Cortex of kidney (tissue), 1 donor: ENCODE measurements at places on chromosomes 11 and 22.

- DNase-seq, result no peak
Observed at GRCh38 chr11:92687724-92688123, 281.7 kb upstream of the MTNR1B start.

- no peak for DNase-seq
Observed at GRCh38 chr11:57674251-57674650, 6.3 kb downstream of the ZDHHC5 start.

GRCh38 chr11:130050257-130050656 is 19.4 kb upstream of the APLP2 start:
- no peak for DNase-seq

- DNase-seq, result no peak
Observed at GRCh38 chr11:71131861-71132260, 120.5 kb downstream of the SHANK2 start.

DNA sequence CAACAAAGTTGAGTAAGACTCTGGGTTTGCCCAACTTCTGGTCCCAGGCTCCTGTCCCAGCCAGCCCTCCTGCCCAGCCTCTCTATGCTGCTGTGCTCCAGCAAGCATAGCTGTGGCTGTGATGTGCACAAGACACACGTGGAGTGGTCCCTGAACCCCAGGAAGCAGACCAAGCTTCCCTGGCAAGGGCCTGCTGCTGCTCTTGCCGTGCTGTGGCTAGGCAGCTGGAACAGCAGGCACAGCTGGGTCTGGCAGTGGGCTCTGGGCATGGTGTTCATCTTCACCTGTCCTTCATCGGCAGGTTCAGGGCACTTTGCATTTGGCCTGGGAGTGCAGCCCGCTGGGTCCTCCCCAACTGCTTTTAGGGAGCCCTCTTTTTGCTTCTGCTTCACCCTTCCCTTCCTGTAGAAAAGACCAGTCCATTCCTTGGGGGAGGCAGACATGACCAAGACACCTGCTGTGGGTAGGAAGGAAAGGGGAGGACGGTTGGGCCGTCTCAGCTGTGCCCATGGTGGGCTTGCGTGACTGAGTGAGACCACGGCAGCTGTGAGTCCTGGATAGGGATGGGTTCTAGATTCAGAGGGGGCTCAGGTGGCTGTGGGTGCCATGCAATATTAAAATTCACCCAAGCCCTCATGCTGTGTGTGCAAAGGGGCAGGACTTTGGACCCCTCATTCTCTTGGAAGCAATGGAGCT is 26.1 kb upstream of the ETS1 start:
- no peak for DNase-seq

- DNase-seq, result no peak
Observed at GRCh38 chr22:41919357-41920224, 4.7 kb upstream of the SHISA8 start.

DNA sequence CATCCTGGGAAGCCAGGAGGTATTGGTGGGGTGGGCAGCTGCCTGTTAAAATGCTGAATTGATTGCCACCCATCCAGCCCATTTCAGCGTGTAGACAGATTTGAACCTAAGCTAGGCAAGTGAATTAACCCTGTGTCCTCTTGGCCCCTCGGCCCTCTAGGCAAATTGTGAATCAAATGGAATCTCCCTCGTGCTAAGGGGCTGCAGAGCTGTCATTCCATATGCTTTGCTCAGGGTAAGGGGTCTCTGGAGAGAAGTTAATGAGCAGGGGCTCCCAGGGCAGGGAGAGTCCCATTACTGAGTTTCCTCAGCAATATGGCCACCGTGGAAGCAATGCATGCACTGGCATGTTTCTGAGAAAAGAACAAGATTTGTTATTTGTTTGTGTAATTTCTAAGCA is 117.7 kb upstream of the RCN1 start:
- DNase-seq, result no peak

DNA sequence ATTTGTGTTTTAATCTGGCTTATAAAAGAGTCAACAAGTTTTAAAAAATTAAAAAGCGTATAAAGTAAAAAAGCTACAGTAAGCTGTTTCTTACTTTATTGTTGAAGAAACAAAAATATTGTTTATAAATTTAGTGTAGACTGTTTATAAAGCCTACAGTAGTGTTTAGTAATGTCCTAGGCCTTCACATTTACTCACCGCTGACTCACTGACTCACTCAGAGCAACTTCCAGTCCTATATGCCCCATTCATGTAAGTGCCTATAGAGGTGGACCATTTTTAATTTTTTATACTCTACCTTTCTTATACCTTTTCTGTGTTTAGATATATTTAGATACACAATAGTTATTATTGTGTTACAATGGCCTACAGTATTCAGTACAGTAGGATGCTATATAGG is 12.2 kb downstream of the MPPED2 start:
- DNase-seq, result no peak

DNA sequence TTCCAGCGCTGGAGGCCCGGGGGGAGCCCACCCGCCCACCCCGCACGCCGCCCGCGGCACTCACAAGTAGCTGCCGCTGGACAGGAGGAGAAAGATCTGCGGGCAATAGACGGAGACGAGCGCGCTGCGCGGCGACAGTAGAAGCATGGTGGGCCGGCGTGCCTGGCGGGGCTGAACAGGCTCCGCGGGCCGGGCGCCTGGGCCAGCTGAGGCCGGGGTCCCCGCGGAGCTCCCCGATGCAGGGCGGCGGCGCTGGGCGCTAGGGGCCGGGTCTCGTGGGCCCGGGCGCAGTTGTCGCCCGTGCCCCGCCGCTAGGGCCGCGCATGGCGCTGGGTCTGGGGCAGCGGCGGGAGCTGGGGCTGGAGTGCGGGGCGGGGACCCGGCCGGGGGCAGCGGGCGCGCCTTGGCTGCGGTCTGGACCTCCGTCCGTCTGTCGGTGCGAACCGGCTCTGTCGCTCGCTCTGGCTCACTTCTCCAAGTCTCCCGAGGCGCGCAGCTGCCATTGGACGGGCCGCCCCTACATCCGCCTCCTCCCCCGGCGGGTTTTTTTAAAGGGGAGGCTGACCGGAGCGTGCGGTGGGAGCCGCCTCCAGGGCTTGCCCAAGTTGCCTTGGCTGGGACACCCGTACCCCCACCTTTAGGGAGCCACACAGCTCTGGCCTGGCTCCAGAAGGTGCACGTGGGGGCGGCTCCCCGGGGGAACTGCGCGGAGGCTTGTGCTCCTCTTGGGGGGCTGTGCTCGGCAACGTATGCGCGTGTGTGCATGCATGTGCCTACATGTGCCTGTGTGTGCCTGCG is 4.7 kb downstream of the WNT7B start:
- no peak for DNase-seq

DNA sequence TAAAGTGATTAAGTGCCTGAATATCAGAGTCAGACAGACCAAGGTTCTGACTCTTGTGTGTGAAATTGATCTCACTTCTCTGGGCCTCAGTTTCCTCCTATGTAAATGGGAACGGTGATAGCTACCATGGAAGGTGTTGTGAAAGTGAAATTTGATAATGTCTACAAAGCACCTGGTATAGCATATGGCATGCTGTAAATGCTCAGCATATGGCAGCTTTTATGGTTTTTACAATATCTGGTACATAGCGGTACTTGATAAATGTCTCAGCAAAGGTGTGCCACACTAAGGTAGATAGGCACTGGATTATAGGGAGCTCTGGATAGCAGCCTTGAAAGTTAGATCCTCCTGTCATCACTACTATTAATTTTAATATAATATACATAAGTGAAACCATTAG is 19.9 kb downstream of the POU2AF2 start:
- DNase-seq, result no peak

DNA sequence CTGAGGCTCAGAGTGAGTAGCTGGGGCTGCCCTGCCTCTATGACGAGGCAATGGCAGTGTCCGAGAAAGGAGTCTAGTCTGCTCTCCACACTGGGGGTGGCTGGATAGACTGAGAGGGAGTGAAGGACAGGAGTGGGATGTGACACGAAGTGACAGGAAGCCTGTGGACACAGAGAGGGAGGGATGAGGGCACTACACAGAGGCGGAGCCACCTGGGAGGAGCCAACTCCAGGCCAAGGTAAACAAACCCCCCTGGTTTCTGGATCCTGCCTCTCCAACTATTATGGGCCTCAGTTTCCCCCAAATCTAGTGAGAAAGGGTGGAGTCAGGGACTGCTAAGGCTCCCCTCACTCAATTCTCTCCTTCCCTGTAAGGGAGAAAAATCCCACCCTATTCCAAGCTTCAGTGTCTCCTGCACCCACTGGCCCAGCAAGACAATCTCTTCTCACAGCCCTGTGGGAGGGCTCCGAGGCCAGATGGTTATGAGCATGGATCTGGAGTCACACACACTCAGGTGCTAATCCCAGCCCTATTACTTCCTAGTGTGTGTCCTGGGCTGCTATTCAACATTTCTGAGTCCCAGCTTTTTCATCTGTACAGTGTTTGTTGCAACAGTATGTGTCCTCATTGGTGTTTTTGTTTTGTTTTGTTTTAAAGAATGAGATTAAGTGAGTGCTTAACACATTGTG is 24.9 kb downstream of the ASPHD2 start:
- DNase-seq, result no peak

DNA sequence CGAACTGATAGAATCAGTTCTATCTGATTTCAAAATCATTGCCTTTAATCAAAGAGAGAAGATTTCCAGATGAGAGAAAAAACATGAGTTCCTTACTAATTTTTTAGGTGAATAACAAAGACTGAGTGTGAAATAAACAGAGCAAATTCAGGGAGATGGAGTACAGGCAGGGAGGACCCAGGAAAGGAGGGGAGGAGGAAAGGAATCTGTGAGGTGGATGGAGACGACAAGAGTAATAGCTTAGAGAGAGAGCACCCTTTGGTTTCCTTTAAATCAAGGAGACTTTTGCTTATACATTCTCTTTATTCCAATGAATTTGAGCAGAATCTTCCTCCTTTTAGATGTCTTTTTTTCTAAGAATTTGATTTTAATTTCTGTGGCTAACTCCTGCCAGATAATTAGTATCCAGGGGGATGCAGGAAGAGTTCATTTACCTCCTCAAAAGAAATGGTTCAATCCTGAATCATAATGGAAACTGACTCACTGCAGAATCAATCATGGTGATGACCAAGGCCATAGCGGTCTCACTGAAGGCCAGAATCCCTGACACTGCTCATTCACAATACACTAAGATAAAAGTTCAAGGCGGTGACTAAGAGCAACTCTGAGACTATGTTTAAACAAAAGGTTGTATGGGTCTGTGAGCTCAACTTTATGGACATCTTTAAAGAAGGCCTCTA is 234.0 kb upstream of the ZC3H12C start:
- no peak for DNase-seq
